ENCODE measurements at places on chromosomes 2 and 18.

- DNase-seq = no peak
Observed at GRCh38 chr2:675982-676646, 1.1 kb downstream of the TMEM18 start.

DNA sequence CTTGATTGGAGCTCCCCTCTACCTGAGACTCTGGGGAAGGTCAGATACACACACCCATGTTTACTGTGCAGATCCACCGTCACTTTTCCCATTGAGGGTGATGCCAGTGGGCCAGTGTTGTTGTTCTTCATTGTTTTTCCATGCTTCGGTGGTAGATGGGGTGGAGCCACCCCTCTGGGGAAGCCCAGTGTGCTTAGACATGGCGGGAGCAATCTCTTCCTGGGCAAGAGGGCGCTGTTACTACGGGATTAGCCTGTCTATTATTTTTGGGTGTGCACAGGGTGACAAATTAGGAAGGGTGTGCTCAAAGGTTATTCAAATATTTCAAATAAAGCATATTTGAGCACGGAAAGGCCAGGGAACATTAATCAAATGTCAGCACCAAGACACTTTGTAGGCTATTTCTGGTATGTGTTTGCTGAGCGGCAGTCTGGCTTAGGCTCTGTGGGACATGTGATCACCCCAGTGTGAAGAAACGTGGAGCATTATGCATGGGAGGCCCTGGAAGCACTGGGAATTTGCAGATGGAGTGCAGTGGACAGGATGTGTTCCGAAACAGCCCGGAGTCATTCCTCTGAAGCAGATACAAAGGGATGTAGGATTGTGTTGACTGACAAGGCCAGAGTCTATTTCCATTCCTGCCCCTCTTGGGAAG lies 34.8 kb upstream of the SMIM21 start:
- no peak for DNase-seq

DNA sequence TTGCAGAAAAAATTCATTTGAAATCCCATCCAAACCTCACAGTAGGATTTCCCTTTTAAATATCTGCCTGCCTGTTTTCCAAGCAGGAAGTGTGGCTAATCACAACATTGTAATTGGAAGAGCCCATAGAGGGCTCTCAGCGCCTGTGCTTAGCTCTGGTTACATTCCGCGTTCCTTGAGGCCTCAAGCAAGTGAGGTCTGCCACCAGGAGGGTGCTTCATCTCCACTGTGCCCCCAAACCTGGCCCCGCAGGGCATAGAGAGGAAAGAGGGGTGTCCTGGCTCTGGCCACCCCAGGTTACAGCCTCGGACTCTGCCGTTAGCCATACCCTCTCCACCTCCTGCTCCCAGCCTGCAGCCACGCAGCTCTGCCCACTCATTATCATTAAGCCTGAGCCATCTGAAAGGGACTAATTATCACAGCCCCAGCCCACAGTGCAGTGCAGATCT lies 214.8 kb downstream of the SP3 start:
- no peak for DNase-seq

DNA sequence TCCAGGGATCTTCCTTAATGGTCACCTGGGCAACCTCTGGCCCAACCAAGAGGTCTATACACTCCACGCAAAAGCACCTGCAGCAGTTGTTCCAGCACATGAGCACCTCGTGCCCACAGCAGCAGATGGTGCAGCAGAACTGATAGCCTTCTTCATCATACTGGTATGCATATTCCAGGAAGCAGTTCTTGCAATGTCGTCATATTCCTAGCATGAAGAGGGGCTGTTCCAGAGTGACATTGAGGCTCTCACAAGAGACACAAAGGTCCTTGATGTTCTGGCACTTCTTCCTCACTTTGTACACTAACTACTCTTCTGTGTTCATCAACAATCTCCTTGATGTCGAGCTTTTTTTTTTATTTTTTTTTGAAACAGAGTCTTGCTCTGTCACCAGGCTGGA lies 386.2 kb downstream of the MEIS1 start:
- DNase-seq = no peak
